ENCODE measurements at places on chromosomes 7 and 10. TPM values are rescaled to one million over a fixed set of nuclear protein-coding genes. Genes with fewer than 3 reads are reported as not detected.

The SPDYE11 gene
- total RNA-seq, result not detected

The ELFN1 gene
- total RNA-seq, result 0.75 TPM

The TMEM139 gene
- total RNA-seq, result 5.2 TPM

The IQCE gene
- total RNA-seq, result 9.7 TPM

The AS3MT gene
- 1.7 TPM for total RNA-seq

The HGF gene
- 0.15 TPM for total RNA-seq

The NUB1 gene
- total RNA-seq, result 47.0 TPM

The FAM13C gene
- total RNA-seq, result 0.63 TPM

The MMD2 gene
- not detected for total RNA-seq

The GDF2 gene
- total RNA-seq, result not detected

The TMEM178B gene
- total RNA-seq, result 0.29 TPM

The TUBB8 gene
- not detected for total RNA-seq

The ZNF467 gene
- 4.1 TPM for total RNA-seq

The COBL gene
- total RNA-seq, result 8.8 TPM

The CYP3A7 gene
- total RNA-seq, result not detected

The SRGN gene
- total RNA-seq, result 422 TPM

The LIPN gene
- not detected for total RNA-seq

The FGFR2 gene
- total RNA-seq, result 0.17 TPM

The INSYN2A gene
- total RNA-seq, result not detected

The PTPRN2 gene
- total RNA-seq, result 3.6 TPM

The CCL26 gene
- total RNA-seq, result 7.1 TPM

The CPED1 gene
- 2.2 TPM for total RNA-seq

The FAM25G gene
- total RNA-seq, result not detected

The IL6 gene
- 110 TPM for total RNA-seq

The GPR15LG gene
- not detected for total RNA-seq

The BTBD16 gene
- not detected for total RNA-seq

The GRM3 gene
- total RNA-seq, result not detected

The TAS2R5 gene
- 0.26 TPM for total RNA-seq

The C10orf53 gene
- not detected for total RNA-seq

The BLVRA gene
- 33.9 TPM for total RNA-seq

The STEAP1B gene
- 0.47 TPM for total RNA-seq

The MACROH2A2 gene
- 103 TPM for total RNA-seq

The TYSND1 gene
- 87.3 TPM for total RNA-seq

The SEMA3D gene
- 4.8 TPM for total RNA-seq

The PITX3 gene
- not detected for total RNA-seq

The CPN1 gene
- not detected for total RNA-seq

The SH2D4B gene
- total RNA-seq, result not detected

The STOX1 gene
- total RNA-seq, result 1.4 TPM

The SFMBT2 gene
- total RNA-seq, result 2.1 TPM

The SORCS1 gene
- total RNA-seq, result 0.11 TPM

The SPDYE2 gene
- total RNA-seq, result not detected

The CALHM1 gene
- total RNA-seq, result not detected

The GLUD1 gene
- total RNA-seq, result 67.9 TPM

The NEURL1 gene
- total RNA-seq, result 1.7 TPM

The PVRIG gene
- total RNA-seq, result not detected

The CPVL gene
- total RNA-seq, result 14.7 TPM

The GPNMB gene
- not detected for total RNA-seq

The PRPS1L1 gene
- total RNA-seq, result not detected

The CACNB2 gene
- 0.07 TPM for total RNA-seq

The GHRHR gene
- total RNA-seq, result not detected

The GPRIN2 gene
- 5.8 TPM for total RNA-seq

The ACSM6 gene
- not detected for total RNA-seq

The LEP gene
- not detected for total RNA-seq

Data from PC-3 (cell line).